ENCODE measurements at places on chromosomes 3 and 15.

- no peak for DNase-seq
Observed at GRCh38 chr15:92361321-92362000, 32.2 kb upstream of the ST8SIA2 start.

DNA sequence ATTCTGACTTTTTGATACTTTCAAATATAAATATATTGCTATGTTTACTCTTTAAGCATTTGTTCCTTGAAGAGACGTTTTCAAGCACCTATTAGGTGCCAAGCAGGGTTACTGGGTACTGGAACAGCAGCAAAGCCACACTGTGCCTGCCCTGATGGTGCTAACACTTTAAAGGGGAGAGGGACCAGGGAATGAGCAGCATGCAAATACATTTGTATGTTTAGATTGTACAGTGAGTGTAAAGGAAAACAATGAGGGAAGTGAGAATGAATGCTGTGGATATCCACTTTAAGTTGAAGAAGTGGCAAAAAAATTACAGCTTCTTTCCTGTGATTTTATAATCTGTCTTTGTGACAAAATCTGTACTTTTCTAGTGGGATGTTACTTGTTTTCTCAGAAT is 400.2 kb upstream of the ATP11B start:
- DNase-seq: no peak

- DNase-seq: no peak
Observed at GRCh38 chr15:76108021-76108723, 48.4 kb downstream of the TMEM266 start.

DNA sequence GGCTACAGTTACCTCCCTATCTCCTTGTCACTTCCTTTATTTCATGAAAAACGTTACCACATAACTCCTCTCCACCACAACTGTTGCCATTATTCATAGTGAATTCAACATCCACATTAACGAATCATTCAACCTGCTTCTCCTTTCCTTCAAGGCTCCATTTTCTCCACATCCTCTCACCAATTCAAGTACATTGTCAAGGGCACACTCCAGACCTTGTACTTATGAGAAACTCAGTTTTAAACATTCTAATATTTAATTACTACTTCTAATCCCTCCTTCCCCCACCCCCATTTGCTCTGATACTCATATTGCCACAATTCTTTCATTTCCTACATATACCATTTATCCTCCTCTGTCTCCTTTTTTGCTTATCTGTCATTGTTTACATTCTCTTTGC is 871.2 kb downstream of the TUSC7 start:
- no peak for DNase-seq

GRCh38 chr15:58043192-58043903 is 22.2 kb downstream of the ALDH1A2 start:
- peak; percentile 36 for DNase-seq

- no peak for DNase-seq
Observed at GRCh38 chr3:156187146-156187769, 66.9 kb downstream of the KCNAB1 start.

GRCh38 chr3:191100516-191100915 is 98.5 kb upstream of the OSTN start:
- no peak for DNase-seq

GRCh38 chr3:56720849-56721248 is 37.8 kb upstream of the TASOR start:
- no peak for DNase-seq

GRCh38 chr3:69695933-69696332 is 43.3 kb upstream of the MITF start:
- DNase-seq: no peak

GRCh38 chr3:105362021-105362665 is 4.6 kb upstream of the ALCAM start:
- peak; percentile 54 for DNase-seq

DNA sequence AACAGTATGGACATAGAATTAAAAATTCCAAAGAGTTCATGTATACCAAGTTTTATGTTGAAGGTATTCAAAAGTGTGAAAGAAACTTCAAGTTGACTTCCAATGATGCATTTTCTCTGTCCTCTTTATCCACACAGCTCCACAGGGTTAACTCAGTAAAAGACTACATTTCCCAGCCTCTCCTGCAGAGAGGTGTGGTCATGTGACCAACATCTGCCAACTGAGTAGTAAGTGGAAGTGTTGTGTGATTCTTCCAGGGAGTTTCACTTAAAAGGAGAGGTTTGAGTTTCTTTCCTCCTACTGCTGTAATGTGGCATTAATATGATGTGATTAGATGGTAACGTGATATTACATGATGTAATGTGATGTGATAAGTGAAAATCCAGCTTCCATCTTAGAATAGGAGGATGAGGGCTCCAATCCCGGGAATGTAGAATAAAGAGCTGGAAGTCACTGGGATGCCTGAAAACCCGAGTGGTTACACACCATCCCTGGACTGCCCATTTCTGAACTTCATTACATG is 280.6 kb downstream of the ARRDC4 start:
- no peak for DNase-seq

GRCh38 chr3:28867836-28868235 is 413.0 kb upstream of the RBMS3 start:
- DNase-seq: no peak

DNA sequence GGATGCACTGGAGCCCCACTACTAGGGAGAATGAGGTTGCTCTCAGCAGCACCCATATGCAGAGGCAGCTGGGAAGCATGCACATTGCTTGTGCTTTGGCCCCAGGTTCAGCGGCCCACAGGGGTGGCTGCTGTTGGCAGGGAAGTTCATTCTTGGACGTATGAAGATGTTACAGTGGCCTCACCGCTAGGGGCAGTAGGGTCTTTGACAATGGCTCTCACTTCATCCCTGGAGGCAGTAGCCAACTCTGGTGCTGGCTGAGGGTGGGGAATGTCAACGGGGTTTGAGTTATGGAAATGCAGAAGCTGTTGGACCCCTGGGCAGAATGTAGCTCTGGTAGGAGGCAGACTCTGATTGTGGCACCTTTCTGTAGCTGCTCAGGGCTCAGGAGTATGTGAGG is 279.9 kb downstream of the SCAPER start:
- no peak for DNase-seq

- no peak for DNase-seq
Observed at GRCh38 chr3:41974223-41974622, 12.3 kb upstream of the ULK4 start.

- DNase-seq: peak; percentile 58
Observed at GRCh38 chr3:39065197-39065596, 13.4 kb downstream of the WDR48 start.

DNA sequence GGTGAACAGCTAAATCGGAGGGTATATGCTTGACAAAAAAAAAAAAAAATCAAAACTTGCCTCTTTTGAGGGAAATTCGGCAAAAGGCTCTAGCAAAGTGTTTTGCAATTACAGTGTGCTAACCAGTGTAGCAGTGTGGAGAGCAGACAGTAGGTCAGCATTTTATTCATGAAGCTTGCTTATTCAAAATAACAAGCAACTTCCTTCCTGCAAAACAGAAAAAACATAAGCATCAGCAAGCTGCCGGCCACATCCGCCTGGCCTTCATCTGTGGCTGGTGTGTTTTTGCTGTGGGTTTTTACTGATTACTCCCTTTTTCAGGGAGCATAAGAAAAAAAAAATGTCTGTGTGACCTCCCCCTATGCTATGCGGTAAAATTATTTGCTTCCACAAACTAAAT is 434.1 kb downstream of the OCA2 start:
- no peak for DNase-seq

- peak; percentile 82 for DNase-seq
Observed at GRCh38 chr3:69212411-69213160, 90.2 kb upstream of the LMOD3 start.

GRCh38 chr3:151230646-151231045 is 27.6 kb upstream of the GPR171 start:
- peak; percentile 74 for DNase-seq

DNA sequence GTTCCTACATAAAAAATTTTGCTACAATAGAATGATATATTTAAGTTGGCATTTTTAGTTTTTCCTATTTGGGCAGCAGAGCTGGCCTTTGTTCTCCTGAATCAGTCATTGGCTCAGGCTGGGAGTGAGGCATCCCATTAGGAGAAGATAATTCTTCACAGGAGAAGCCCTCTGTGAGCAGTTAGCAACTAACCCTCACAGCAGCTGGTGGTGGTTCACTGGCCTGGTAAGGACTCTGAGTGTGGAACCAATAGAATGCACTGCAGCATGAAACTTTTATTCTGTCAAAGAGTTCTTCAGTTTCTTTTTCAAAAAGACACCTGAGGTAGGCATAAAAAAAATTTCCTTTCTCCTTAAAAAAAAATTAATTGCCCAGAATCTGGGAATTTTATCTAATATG is 562.6 kb downstream of the ZNF385D start:
- DNase-seq: no peak

- DNase-seq: no peak
Observed at GRCh38 chr3:114994554-114995341, 152.3 kb downstream of the ZBTB20 start.

GRCh38 chr15:64536244-64536836 is 76.0 kb downstream of the ZNF609 start:
- DNase-seq: peak; percentile 53

DNA sequence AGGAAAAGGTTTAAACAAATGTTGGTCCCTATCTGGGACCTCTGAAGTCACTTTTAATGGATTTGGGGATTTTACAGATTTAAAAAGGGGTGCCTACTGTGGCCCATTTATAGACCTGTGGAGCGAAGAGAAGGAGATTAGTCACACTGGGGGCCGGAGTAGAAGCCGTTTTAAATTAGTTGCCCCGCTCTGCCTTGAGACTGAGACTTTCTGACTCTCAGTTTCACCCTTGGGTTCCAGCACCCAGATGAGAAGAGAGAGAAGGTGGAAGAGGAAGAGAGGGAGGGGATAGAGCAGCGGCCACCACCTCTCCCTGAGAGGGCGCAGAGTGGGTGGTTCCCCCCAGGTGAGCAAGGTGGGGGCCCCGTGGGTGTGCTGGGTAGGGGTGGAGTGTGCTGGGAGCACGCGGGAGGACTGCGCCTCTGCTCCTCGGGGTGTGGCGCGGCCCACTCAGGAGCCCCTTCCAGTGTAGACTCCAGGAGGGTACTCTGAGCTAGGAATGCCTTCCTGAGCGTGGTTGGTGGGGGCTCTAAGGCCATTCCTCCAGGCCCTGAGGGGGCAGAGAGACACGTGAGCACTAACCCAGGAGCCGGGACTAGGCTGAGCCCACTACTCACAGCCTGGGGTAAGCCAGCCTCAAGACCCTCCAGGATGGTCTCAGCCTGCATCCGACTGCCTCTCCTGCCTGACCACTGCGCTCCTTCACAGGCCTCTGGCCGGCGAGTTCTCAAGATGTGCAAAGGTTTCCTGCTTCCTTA is 32.6 kb upstream of the RAB6B start:
- DNase-seq: no peak

DNA sequence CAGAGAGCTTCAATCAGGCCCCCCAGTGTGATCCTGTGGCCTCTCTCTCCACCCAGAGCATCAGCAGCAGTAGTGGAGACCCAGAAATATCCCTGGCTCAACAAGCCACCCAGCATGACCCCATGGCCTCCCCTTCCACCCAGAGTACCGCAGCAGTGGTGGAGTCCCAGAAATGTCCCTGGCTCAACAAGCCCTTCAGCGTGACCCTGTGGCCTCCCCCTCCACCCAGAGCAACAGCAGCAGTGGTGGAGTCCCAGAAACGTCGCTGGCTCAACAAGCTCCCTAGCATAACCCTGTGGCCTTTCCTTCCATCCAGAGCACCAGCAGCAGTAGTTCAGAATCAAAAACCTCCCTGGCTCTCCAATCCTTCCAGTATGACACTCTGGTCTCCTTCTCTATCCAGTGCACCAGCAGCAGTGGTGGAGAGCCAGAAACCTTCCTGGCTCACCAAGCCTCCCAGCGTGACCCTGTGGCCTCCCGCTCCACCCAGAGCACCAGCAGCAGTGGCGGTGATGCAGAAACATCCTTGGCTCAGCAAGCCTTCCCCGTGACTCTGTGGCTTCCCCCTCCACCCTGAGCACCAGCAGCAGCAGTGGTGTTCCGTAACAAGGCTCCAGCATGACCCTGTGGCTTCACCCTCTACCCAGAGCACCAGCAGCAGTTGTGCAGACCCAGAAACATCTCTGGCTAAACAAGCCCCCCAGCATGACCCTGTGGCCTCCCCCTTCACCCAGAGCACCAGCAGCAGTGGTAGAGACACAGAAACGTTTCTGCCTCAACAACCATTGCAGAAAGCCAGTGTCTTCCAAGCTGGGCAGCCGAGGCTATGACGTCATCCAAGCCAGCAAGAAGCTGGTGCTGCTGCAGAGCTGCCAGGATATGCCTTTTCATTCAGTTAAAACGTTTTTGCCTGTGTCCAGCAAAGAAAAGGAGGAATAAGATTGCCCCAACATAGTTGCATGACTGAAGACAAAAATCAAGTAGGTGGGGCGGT is 61.3 kb upstream of the TAMM41 start:
- DNase-seq: no peak

DNA sequence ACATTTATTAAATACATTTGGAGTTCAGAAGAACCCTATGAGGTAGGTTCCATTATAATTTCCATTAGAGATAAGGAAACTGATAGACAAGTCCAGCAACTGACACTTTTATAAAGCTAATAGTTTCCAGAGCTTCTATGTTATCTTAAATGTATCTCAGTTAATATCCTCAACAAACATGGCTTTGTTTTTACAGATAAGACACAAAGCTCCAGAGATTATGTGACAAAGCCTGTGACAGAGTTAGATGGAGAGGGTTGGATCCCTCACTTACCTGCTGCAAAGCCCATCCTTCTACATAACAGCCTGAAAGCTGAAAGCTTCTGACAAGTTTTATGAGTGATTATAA is 473 bp upstream of the COMMD2 start:
- no peak for DNase-seq

DNA sequence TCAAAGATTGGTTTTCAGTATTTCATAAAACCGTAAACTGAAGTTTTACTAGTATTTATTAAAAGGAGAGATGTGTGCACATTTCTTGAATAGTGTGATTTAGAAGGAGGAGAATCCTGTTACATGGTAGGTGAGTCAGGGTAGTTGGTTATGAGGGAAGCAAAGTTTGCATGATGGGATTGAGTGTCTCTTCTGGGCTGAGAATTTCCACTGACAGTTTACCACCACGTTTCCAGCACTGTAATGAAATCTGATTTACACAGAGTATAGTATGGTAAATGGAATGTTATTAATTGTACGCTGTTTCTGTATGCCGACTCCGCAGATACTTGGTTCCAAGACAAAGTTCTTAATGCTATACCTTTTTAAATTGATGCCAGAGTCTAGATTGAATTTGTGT is 1.6 kb downstream of the NECTIN3 start:
- no peak for DNase-seq

DNA sequence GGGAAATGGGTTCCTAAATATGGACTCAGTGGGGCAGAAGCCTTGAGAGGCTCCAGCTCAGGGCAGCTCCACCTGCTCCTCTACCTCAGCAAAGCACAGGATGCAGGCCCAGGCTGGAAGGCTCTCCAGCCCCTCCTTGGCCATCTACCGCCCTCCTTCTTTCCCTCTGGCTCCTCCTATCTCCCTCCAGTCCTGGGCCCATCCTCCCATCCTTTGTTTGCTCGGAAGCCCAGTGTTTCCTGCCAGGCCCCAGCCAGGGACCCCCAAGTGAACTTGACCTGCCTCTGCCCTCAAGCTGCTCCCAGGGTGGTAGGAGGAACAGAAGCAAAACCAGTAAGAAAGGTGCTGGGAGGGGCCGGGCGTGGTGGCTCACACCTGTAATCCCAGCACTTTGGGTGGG is 20.1 kb downstream of the MAPKAPK3 start:
- DNase-seq: no peak
